ENCODE measurements at places on chromosomes 1 and 21.
A peak's percentile ranks its signal among the peaks of the same experiment; 100 is the strongest.

- no peak for DNase-seq
Measured at GRCh38 chr1:31043631-31044030, 21.9 kb downstream of the PUM1 start.

DNA sequence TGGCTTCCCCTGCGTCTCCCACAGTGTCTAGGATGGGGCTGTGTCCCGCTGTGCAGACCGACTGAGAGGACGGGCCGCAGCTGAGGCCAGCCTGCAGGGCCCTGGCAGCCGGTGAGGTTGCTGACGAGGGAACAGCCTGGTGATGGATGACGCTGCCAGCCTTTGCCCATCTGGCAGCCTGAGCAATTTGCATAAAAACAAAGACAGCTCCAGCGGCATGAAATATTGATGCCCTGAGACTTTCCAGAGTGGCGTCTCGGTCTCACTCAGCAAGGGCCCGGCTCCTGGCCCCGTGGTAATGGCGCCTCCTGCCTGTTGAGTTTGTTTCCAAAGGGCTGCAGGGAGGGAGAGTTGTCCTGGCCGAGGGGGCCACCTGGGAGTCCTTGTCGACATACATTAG lies 19.1 kb upstream of the KCNA10 start:
- no peak for DNase-seq

DNA sequence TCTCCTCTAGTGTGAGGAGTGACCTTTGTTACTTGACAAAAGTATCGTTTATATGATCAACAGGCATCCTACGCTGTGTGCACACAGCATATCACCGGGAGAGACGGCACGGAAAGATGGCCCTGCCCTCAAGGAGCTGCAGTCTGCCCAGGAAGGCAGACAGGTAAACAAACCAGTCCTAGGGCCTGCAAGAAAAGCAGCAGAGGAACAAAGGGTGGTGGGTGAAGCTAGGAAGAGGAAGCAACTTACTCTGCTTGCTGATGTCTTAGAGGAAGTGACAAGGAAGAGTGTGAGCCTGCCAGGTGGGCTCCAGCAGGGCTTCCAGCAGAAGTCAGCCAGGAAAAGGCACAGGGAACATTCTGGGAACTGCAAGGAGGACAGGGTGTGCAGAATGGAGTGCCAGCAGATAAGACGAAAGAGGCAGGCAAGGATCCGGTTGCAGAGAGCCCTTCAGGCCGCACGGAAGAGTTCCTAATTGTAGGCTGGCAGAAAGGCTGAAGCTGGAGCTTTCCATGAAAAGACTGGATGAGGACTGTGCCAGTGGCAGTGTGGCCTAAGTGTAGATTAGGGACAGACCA lies 106.7 kb downstream of the SLC45A1 start:
- DNase-seq, result peak; percentile 57

DNA sequence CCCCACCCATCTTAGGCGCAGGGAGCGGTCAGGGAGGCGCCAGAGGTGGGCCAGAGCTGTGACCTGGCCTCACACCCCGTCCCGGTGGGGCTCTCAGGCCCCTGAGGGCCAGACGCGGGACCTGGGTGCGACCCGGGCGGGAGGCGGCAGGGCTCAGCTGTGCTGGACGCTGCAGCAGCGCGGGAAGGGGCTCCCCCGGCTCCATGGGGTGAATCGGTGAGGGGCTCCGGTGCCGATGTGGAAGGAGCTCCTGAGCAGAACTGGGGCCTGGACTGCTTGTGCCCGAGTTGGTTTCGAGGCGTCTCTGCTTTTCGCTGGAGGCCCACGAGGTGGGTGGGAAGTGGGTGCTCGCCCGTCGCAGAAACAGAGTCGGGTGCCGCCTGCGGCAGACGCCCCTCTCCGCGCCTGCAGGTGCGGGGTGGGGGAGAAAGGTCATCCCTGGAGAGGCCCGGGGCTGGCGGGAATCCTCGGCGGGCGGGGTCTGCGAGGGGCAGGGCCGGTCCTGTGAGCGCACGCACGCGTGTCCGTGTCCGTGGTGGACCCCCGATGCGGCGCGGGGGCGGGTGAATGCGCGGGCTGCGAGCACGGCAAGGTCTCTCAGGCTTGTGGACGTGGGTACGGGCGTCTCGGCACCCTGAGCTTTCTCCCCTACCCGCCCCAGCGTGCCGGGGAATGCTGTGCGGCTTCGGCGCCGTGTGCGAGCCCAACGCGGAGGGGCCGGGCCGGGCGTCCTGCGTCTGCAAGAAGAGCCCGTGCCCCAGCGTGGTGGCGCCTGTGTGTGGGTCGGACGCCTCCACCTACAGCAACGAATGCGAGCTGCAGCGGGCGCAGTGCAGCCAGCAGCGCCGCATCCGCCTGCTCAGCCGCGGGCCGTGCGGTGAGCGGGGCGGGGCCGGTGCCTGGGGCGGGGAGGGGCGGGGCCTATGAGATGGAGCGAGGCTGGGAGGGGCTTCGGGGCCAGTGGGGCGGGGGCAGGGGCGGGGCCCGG lies 20.4 kb downstream of the AGRN start:
- peak; percentile 69 for DNase-seq

DNA sequence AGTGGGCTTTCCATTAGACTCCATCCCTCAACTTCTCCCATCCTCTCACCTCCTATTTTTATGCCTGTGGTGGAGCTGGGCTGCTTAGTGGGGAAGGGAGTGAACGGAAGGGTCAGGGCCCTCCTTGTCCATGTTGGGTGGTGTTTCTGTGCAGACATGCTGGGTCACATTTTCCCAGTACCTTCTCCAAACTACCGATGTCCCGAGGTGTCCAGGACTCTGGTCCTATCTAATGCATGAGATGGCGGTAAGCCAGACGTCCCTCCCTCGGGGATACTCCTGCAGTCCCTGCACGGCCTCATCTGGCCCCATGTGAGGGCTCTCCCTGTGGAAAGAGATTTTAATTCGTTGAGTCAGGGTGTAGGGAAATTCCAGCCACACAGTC lies 61.0 kb downstream of the OBSCN start:
- DNase-seq, result no peak

GRCh38 chr1:173193639-173194038 lies 13.5 kb downstream of the TNFSF4 start:
- DNase-seq, result no peak

- no peak for DNase-seq
Measured at GRCh38 chr1:159181328-159182024, 10.1 kb downstream of the CADM3 start.

DNA sequence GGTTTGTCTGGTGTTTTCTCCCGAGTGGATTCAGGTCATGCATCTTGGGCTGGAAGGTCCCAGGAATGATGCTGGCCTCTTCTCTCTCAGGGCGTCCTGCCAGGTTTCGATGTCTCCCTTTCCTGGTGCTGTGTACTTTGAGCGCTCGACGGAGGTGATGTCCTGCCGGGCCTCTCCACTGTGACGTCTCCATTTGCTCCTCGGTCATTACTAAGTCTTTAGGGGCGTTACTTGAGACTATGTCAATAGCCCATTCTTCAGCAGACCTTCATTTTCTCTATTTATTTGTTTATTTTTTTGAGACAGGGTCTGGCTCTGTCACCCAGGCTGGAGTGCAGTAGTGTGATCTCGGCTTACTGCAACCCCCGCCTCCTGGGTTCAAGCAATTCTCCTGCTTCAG lies 37.2 kb upstream of the TNFRSF1B start:
- DNase-seq, result no peak

DNA sequence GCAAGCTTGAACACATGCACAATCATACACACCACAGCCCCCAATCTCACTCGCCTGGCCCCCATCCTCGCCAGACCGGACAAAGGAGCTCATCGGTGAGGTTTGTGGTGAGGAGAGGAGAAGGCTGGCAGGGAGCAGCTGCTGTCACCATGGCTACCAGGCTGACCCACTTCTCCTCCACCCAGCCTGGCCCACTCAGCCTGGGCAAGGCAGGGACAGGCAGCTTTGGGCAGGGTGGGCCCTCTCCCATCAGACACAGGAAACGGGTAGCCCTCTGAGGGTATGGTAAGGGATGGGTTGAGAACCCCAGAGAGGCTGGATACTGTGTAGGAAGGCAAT lies 15.9 kb downstream of the RIMS3 start:
- no peak for DNase-seq

DNA sequence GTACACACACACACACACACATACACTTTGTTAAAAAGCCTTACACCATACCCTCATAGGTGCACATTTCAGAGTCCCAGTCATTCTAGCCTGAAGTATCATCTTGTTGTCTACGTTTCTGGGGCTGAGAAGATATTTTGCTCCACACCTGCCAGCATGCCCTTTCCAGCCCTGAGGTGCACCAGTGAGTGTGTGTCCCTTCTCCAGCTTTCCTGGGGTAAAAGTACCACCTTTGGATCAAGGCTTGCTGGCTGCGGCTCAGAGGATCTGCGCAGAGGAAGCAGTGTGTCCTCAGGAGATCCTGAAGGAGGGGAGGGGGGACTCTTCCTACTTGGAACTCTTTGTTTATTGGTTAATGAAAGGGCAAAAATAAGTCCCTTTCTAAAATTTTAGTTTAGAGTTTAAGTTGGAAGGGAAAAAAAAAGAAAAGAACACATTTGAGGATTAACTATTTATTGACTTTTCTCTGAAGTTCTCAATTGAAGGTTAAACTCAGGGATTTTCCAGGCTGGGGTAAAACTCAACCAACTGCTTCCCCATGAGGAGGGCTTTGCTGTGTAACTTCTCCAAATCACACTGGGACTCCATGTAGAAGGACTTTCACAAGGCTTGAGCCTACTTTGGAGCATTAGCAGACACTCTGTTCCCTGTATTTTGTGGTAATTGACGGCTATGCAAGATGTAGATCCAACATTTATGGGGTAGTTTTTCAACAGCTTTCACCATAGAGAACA lies 200.3 kb upstream of the SGIP1 start:
- peak; percentile 47 for DNase-seq

DNA sequence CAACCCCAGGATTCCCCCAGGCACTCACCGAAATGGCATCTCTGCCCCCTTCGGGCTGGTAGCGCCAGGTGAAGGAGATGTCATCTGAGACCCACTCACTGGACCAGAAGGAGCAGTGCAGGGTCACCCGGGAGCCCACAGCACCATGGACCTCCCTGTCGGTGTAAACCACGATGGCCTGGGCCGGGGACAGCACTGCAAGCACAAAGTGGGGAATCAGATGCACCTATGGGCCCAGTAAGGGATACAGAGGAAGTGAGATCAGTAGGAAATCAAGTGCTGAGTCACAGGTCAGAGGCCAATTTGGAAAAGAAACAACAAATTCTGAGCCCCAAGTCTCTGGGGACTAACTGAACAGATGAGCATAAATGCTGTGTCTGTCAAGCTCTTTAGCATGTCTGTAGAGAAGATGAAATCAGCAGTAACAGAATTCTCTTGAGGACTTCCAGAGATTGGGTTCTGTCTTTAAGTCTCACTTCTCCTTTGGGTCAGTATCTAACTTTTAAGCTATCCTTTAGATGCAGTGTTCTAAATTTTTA lies 2.5 kb downstream of the MPZ start:
- peak; percentile 16 for DNase-seq

DNA sequence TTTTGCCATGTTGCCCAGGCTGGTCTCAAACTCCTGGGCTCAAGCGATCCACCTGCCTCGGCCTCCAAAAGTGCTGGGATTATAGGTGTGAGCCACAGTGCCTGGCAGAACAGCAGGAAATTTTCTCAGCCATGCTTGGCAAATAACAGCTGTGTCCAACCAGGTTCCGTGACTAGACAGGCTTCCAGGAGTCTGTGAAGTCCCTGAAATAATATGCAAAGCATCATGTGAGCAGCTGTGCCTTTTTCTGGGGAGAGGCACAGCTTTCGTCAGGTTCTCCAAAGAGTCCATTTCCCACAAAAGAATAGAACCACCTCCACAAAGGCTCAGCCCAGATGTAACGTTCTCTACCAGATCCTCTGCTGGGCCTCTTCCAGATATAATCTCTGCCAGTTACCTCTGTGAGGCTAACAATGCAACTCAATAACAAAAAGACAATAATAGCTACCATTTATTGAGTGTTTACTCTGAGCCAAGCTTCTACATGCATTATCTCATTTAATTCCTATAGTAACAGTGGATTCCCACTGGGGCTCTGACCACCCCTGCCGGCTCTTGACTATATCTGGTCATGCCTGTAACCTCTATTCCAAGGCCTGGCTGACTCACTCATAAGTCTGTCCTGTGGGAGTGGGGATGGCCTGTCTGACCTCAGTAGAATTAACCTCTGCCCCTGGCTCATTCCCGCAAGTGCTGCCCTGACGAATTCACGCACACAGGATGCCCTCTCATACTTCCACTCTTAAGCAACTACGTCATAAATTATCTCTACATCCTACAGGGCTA lies 4.0 kb upstream of the NKAIN1 start:
- no peak for DNase-seq

DNA sequence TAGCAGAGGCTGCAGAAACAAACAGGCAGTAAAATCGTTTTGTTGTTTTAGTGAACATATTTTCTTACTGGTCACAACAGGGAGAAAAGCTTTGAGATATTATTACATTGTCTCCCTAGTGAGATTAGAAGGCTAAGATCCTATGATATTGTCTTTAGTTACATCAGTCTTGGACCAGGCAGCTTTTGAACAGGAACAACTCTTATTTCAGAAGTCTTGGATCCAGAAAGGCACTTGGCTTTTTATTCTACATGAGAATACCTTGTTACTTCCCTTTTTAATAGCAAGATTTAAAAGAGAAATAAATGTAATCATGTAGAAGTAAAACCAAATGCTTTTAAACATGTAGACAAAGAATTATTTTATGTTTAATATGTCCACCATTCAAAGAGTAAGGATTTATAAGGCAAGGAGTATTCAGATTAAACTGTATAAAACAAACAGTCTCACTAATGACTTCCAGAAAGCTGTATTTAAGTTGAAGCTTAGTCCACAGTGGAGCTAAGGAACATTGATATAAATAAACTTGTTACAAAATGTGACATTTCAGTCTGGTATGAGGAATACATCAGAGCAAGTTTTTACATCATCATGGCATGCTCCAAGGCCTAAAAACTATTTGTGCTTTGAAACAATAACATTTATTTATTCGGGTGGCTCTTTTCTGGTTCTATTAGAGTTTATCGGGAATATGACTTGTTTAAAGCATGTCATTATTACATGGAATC lies 72.2 kb downstream of the PHTF1 start:
- DNase-seq, result no peak

DNA sequence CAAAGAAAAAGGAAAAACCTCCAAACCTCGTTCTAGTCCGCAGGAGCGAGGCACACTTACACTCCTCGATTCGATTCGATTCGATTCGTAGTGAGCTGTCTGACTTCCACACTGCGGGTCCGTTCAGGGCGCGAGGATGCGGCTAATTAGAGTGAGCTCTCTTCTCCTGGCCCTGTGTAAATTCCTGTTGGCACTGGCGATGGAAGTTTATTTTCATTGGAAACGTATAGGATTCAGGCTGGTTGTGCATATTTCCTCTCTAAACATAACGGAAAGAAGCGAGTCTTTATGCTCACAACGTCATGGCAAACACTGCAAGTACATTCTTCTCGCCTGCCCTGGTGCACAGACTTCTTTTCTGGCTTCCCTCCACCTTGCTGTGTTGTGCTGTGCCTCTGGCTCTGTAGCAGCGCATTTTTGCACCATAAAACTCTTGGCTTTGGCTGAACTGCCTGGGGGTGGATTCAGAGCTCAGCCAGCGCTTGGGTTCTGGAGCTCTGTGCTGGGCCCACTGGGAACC lies 2.7 kb downstream of the HUNK start:
- DNase-seq, result no peak

- no peak for DNase-seq
Measured at GRCh38 chr21:39152271-39152670, 31.0 kb downstream of the PSMG1 start.
